ENCODE measurements at places on chromosomes 12 and 14.

- DNase-seq: no peak
Measured at GRCh38 chr14:100891501-100892445, 11.7 kb downstream of the RTL1 start.

DNA sequence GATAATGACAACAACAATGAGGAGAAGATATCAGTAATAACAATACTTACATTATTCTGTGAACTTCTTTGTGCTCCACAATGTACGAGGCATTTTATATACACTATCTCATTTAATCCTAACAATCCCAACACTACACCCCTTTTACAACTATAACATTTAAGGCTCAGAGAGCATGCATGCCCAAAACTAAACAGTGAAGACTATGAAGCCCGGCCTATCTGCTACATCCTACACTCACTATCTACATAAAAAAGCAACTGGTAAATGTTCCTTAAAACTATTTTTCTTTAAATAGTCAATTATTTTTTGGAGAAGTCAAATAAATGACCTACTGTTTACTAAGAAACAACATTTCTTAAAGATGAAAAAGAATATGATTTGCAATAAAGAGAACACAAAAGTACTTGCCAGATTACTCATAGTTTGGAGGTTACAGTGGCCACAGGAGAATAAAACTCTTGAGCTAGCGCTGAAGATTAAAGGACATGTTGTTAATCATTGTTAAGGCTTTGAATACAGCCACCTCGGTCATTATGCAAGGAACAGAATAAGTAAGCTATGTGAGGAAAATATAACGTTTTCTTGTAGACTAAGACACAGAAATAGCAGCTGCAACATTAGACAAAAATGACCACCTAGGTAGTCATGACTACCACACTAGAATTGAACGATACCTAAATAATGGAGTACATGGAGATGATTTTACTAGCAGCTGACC, 56.7 kb downstream of the EPS8 start:
- no peak for DNase-seq

- no peak for DNase-seq
Measured at GRCh38 chr14:35335388-35336092, 43.4 kb downstream of the PSMA6 start.

DNA sequence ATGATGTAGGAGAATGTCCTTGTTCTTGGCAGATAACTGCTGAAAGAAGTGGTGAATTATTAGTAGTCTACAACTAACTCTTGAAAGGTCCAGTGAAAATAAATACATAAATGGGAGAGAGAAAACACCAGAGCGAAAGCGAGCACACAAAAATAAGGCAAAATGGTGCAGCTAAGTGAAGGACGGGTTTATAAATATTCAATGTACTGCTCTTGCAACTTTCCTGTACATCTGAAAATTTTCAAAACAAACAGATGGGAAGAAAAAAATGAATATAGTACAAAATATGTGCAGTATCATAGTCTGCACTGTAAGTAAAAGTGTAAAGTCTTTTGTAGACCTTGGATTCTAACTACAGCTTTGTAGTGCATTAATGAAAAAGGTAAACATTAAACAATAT, 1.3 kb downstream of the MOK start:
- no peak for DNase-seq

- no peak for DNase-seq
Measured at GRCh38 chr12:131830914-131831571, 2.9 kb downstream of the MMP17 start.

DNA sequence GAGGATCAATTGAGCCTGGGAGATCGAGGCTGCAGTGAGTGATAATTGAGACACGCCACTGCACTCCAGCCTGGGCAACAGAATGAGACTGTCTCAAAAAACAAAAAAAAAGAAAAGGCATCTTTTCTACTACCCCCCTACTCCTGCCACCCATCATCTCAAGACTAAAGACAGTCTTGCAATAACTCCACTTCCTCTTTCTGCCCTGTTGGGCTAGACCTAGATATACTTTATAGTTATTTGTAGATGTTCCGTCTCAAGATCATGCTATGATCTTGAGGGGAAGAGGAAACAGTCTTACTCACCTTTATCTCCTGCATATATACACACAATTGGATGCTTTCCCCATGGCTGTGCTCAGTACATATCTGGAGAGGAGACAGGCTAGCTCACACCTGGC, 12.1 kb upstream of the ESPL1 start:
- no peak for DNase-seq

- DNase-seq: no peak
Measured at GRCh38 chr12:119113496-119113986, 65.2 kb upstream of the HSPB8 start.

Data from IMR-90 (cell line).